ENCODE measurements at places on chromosomes 7 and 10.

DNA sequence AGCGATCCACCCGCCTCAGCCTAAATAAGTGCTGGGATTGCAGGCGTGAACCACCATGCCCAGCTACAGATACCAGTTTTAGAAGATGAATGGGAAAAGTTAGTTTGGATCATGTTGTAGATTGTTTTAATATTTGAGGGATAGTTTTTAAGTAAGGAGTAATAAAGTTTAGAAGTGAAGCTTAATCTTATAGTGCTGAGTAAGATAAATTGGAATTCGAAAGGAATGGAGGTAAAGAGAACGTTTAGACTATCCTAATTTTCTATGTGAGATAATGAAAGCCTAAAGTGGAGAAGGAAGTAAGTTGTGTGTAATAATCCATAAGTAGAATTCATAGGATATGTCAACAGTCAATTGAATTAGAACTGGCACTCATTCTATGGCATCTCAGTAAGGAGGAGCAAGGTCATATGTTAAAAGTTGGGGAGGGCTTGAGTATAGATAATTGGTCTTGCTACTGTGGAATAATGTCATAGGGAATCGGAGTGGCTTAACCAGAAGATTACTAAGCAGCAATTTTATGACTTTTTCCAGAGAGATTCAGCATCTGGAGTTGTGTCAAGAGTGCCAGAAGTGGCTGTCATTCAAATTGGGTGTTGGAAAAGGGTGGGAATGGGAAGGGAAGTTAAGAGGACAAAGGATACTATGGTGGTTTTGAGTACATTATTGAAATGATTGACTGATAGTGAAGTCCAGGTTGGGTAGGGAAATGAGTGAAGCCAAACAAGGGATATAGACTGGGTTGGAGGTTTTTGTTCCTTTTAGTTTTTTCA, 12.1 kb downstream of the TAX1BP1 start:
- no peak for DNase-seq

- peak; percentile 30 for DNase-seq
Measured at GRCh38 chr7:147245274-147245673, 1128.7 kb downstream of the CNTNAP2 start.

GRCh38 chr7:116525298-116525912, 569 bp downstream of the CAV1 start:
- DNase-seq = no peak

DNA sequence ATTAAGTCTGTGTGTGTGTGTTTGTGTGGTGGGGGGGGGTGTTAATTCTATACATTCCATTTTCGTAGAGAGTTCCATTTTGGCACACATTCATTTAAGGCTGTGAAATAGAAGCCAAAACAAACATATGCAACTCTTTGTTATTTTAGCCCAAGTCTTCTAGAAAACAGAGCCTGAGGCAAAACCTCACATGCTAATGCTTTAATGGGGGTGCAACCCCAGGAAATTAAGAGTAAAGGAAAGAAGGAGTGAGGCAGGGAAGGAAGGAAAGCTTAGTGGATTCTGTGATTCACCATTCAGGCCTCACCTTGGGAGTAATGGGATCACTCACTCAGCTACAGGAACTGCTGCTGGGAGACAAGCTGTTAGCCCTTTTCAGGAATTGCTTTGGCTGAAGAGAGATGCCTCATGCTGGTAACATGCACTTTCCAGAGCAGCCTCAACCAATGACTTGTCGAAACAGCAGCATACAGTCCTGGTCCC, 73.0 kb upstream of the CTTNBP2 start:
- DNase-seq = no peak

- no peak for DNase-seq
Measured at GRCh38 chr7:39647816-39648215, 24.4 kb downstream of the RALA start.

GRCh38 chr10:112756235-112756527, 193.9 kb upstream of the TCF7L2 start:
- no peak for DNase-seq

DNA sequence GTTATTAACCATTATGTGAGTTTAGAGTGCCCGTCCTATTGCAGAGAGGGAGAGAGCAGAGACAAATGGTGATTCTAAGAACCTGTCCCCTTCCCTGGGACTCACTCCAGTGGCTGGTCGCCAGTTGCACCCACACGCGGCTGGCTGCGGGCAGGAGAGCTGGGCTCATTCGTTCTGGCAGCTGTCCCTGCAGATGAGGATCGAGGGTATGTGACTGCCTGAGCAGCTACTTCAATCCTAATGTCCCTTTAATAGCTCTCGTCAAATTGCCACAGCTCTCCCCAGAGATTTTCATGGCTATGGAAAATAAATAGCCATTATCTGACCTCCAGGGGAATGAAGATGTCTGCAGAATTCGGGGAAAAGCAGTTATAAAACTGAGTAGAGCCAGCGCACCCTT, 41.6 kb downstream of the RBM28 start:
- no peak for DNase-seq

DNA sequence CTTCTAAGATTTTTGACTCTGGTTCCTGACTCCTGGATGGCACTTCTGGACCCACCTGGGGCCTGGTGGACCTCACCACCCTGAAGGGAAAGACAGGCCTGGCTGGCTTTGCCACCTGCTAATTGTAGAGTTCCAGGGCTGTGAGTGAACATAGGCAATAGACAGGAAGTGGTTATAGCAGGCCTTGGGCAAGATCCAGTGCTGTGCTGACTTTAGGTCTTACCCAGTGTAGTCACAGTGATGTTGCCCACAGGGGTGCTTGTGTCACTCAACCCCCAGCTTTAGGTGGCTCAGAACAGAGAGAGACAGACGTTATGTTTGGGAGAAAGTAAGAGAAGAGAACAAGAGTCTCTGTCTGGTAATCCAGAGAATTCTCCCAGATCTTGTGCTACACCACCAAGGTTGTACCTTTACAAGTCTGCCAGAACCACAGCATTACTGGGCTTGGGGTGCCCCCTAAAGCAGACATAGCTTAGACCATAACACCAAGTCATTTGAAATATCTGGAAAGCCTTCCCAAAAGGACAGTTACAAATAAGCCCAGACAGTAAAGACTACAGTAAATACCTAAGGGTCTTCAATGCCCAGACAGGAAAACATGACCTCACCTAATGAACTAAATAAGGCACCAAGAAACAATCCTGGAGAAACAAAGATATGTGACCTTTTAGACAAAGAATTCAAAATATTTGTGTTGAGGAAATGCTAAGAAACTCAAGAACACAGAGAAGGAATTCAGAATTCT, 303.4 kb downstream of the PCLO start:
- DNase-seq = no peak

- DNase-seq = no peak
Measured at GRCh38 chr10:29067161-29067560, 221.7 kb upstream of the LYZL1 start.

- DNase-seq = no peak
Measured at GRCh38 chr7:51234139-51234538, 82.5 kb downstream of the COBL start.

- DNase-seq = no peak
Measured at GRCh38 chr7:73852500-73852899, 8.5 kb upstream of the TMEM270 start.

DNA sequence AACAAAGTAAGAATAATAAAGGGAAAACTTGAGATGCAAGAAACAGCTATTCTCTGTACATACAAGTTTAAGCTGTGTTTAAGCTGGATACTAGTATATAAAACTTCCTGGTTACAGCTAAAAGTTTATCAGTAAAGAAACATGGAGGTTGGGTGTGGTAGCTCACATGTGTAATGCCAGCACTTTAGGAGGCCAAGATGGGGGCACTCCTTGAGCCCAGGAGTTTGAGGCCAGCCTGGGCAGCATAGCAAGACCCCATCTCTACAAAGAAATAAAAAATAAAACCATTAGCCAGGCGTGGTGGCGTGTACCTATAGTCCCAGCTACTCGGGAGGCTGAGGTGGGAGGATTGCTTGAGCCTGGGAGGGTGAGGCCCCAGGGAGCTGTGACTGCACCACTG, 3.2 kb downstream of the RSU1 start:
- DNase-seq = no peak

DNA sequence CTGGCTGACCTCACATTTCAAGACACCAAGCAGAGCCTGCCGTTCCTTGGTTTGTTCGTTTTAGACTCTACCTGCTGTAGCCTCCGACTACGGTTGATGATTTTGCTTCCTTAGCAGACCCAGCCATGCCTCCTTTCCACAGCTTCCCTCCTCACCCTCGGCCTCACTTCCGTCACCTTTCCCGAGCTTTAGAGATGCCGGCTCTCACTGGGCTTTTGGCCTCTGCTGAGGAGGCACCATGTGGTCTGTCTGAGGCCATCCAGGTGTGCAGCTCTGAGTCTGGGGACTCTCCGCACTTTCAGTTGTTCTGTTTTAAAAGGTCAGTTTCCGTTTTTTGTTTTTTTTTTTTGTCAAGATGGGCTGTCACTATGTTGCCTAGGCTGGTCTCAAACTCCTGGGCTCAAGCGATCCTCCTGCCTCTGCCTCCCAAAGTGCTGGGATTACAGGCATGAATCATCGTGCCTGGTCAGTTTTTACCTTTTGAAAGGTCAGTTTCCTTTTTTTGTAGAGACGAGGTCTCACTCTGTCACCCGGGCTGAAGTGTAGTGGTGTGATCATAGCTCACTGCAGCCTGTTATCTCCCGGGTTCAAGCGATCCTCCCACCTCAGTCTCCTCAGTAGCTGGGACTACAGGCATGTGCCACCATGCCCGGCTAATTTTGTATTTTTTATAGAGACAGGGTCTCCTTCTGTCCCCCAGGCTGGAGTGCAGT, 11.7 kb downstream of the ORAI2 start:
- DNase-seq = no peak

- no peak for DNase-seq
Measured at GRCh38 chr10:112532956-112533355, 85.9 kb downstream of the VTI1A start.

GRCh38 chr7:19442016-19442785, 266.6 kb downstream of the POLR1F start:
- DNase-seq = peak; percentile 14

DNA sequence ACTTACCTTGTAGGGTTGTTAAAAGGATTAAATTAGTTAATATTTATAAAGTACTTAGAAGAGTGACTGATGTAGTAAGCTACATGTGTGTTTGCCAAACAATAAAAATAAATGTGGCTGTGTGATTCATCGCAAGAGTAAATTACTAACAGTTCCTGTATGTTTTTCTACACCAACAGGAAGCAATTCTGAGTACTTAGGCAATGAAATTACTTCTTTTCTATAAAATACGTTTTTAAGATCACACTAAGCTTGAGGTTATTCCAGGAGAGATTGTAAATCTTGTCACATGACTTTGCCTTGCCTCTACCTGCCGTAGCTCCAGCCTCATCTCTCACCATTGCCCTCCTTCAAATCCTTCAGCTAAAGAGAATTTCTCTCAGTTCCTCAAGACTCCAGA, 18.1 kb upstream of the GSTK1 start:
- DNase-seq = no peak

GRCh38 chr7:117669818-117670217, 190.0 kb downstream of the CFTR start:
- DNase-seq = no peak

GRCh38 chr10:129192344-129193128, 274.5 kb upstream of the MGMT start:
- DNase-seq = no peak

DNA sequence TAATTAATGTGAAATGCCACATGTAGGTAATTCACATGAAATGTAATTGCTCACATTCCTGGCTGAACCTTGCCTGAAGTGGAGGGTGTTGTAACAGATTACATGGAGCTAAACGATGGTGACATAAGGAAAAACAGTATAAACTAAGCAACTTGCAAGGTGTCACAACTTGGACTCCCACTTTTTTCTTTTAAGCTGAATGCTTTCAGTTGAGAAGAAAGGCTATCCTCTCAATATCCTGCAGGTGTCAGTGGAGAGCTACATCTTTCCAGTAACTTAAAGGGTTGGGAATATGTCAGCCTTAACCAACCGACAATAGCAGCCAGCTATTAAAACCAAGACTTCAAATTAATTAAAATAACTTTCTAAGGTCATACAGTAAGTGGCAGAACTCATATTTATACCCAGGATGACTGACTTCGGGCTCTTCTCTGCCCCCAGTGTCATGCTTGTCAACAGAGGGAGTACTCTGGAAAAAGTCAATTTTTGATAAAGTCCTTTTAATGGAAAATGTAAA, 33.7 kb downstream of the NRBF2 start:
- DNase-seq = no peak

DNA sequence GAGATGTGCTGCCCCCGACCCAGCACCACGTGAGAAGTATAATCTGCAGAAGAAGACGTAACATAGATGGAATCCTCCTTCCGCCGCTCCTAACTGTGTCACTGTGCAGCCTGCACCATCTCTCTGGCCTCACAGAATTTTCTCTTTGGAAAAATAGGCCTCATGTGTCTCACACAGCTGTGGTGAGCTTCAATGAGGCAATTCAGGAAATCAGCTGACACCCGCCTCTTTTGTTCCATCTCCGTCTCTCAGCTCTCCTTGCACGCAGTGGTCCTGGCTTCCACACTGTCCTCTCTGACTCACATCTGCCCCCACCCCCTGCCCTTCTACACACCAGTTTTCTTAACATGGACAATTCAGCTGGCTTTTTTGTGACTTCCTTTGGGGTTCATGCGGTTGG, 7.2 kb downstream of the C10orf90 start:
- no peak for DNase-seq

DNA sequence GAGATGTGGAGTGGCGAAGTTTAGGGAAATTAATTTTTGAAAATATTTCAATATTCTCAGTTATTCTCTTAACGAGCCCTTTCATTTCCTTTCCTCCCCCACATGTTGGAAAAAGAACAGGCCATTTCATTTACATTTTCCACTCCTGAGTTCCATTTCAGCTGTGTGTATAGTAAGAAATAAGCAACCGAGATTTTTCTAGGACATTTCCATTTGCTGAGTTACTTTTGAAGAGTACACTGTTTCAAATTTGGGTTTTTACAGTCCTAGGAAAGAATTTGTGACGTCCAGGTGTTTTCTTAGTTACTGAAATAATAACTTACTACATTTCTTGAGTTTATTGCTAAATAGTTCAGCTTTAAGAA, 1.2 kb downstream of the SEPTIN7 start:
- DNase-seq = no peak

- no peak for DNase-seq
Measured at GRCh38 chr10:104336821-104337467, 1.3 kb downstream of the ITPRIP start.

DNA sequence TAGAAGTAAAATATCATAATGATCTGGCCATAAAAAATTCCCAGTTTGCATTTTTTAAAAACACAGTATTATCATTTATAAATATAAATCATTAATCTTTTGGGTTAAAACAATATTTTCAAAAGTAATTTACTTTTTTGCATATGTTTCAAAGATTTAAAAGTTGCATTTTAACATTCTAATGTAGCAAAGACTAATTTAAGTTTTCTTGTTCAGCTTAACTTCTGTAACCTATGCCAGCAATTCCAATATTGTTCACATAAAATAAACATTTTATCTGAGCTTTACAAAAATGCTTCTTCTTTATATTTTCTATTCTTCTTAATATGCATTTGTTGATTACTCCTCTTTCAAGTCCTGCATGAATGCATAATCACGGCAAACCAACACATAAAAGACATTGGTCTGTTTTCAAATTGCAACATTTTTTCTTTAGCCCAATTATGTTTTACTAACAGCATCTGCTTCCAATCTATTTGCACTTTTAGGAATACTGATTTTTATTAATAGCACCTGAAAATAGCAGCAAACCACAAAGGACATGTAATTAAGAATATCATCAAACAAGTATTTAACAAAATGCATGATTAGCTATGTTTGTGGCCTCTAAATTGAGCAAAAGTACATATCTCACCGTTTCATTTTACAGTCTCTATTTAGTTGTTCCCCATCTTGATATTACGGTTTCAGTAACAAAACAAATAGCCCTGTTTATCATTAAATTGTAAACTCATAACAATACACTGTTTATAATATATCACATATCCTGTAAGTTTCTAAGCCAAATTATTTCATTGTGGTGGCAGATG, 286.9 kb upstream of the NFE2L3 start:
- no peak for DNase-seq

GRCh38 chr7:22639396-22639795, 87.6 kb upstream of the IL6 start:
- DNase-seq = no peak
